Activated CD8-positive, alpha-beta memory T cell treated with anti-CD3 and anti-CD28 coated beads, Interleukin-2, amount 10 ng/mL, durations not matched to agents 7 days and 5 days (primary cell): ENCODE measurements at places on chromosomes 12 and 14. TPM values are rescaled to one million over a fixed set of nuclear protein-coding genes. Genes with fewer than 3 reads are reported as not detected.

DNA sequence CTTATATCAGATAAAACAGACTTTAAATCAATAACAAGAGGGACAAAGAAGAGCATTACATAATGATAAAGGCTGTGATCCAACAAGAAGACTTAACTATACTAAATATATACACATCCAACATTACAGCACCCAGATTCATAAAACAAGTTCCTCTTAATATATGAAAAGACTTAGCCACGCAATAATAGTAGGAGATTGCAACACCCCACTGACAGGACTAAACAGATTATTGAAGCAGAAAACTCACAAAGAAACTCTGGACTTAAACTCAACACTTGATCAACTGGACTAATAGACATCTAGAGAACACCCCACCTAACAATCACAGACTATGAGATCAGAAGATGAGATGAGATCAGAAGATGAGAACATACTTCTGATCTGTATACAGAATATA, 5.7 kb upstream of the CLEC14A start:
- no peak overlapping the region for H3K4me3 ChIP-seq
- no peak overlapping the region for H3K27ac ChIP-seq
- H3K36me3 ChIP-seq, result peaks cover 2% of the 10 kb centered on the region
- DNase-seq, result no peak
- H3K27me3 ChIP-seq, result peaks cover 11% of the 10 kb centered on the region
- H3K4me1 ChIP-seq, result no peaks in the 10 kb centered on the region

- no peaks in the 10 kb centered on the region for H3K27me3 ChIP-seq
- no peak overlapping the region for H3K27ac ChIP-seq
- peak overlapping the region; percentile 22 for H3K4me3 ChIP-seq
- peaks cover 5% of the 10 kb centered on the region for H3K36me3 ChIP-seq
- peaks cover 51% of the 10 kb centered on the region for H3K4me1 ChIP-seq
Observed at GRCh38 chr14:95537298-95538089, 2.6 kb downstream of the GLRX5 start.

GRCh38 chr14:87260460-87260859, 732.5 kb downstream of the GALC start:
- H3K4me3 ChIP-seq, result no peak overlapping the region
- H3K27ac ChIP-seq, result no peak overlapping the region
- H3K36me3 ChIP-seq, result no peaks in the 10 kb centered on the region
- no peak for DNase-seq

GRCh38 chr14:65070471-65070976, 31.8 kb downstream of the MAX start:
- H3K27ac ChIP-seq, result no peak overlapping the region
- DNase-seq, result no peak
- peaks cover 20% of the 10 kb centered on the region for H3K36me3 ChIP-seq
- no peak overlapping the region for H3K4me3 ChIP-seq
- H3K4me1 ChIP-seq, result peaks cover 12% of the 10 kb centered on the region

- no peak overlapping the region for H3K27ac ChIP-seq
- H3K4me1 ChIP-seq, result no peaks in the 10 kb centered on the region
- H3K27me3 ChIP-seq, result peaks cover 5% of the 10 kb centered on the region
- H3K36me3 ChIP-seq, result no peaks in the 10 kb centered on the region
Observed at GRCh38 chr14:34111953-34112352, 161.1 kb upstream of the EGLN3 start.

DNA sequence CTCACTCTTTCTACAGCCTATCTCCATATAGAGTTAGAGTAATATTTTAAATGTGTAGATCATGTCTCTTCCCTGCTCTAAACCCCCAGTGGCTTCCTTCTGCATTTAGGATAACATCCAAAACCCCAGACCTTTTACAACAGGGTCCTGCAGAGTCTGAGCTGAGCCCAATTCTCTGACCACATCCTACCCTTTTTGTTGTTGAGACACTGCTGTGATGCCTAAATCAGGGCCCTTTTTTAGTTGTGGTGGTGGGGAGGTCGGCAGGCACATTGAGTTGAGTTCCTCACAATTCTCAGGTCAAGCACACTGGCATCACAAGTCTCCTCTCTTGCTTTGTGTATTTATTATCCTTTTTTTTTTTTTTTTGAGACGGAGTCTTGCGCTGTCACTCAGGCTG, 1.8 kb upstream of the DDX47 start:
- no peaks in the 10 kb centered on the region for H3K27me3 ChIP-seq
- peak overlapping the region; percentile 54 for H3K27ac ChIP-seq
- peaks cover 20% of the 10 kb centered on the region for H3K36me3 ChIP-seq
- DNase-seq, result no peak

GRCh38 chr14:105491366-105491973, 424 bp downstream of the TEDC1 start:
- peak overlapping the region; percentile 78 for H3K4me3 ChIP-seq
- DNase-seq, result peak; percentile 95
- H3K4me1 ChIP-seq, result peaks cover 17% of the 10 kb centered on the region
- peak overlapping the region; percentile 95 for H3K27ac ChIP-seq

DNA sequence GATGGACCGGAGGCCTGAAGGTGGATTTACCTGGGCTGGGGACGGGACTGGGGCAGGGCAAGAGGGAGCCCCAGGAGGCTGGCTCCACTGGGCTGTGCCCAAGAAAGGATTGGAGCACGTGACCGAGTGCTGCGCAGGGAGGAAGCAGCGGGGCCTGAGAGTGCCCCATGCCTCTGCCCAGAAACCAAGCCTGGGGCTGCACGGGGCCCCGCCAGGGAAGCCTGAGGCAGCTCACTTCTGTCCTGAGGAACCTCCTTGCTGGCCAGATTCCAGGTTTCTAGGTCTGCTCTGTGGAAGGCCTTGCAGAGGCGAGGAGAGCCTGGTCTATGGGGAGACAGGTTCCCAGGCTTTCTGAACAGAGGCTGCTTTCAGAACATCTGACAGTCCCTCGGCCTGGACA, 10.4 kb downstream of the NGB start:
- no peaks in the 10 kb centered on the region for H3K36me3 ChIP-seq
- peaks cover 20% of the 10 kb centered on the region for H3K27me3 ChIP-seq
- no peak for DNase-seq
- no peaks in the 10 kb centered on the region for H3K4me1 ChIP-seq
- no peak overlapping the region for H3K27ac ChIP-seq

DNA sequence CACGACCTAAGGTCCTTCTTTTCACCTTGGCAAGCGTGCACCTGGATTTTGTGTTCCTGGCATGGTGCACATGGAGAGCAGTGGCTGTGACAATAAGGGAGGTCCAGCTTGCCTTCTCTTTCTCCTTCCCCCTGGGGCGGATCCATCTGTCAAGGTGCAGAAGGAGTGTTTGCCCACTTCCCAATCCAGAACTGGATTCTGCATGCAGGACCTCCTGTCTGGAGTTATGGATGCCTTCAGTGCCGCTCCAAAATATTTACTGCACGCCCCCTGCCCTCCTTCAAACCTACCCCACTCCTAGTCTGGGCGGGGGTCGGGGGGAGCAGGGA, 192.7 kb downstream of the DPF3 start:
- peaks cover 3% of the 10 kb centered on the region for H3K36me3 ChIP-seq
- H3K27me3 ChIP-seq, result peaks cover 6% of the 10 kb centered on the region
- H3K4me1 ChIP-seq, result peaks cover 14% of the 10 kb centered on the region
- no peak overlapping the region for H3K4me3 ChIP-seq
- DNase-seq, result no peak
- no peak overlapping the region for H3K27ac ChIP-seq

- no peaks in the 10 kb centered on the region for H3K36me3 ChIP-seq
- no peak overlapping the region for H3K4me3 ChIP-seq
- H3K27ac ChIP-seq, result no peak overlapping the region
- no peaks in the 10 kb centered on the region for H3K27me3 ChIP-seq
Observed at GRCh38 chr12:20063116-20063515, 305.2 kb upstream of the PDE3A start.

- peaks cover 7% of the 10 kb centered on the region for H3K4me1 ChIP-seq
- no peak overlapping the region for H3K27ac ChIP-seq
- peaks cover 4% of the 10 kb centered on the region for H3K27me3 ChIP-seq
- no peaks in the 10 kb centered on the region for H3K36me3 ChIP-seq
- no peak overlapping the region for H3K4me3 ChIP-seq
- no peak for DNase-seq
Observed at GRCh38 chr12:9048930-9049329, 59.6 kb downstream of the KLRG1 start.

- peaks cover 43% of the 10 kb centered on the region for H3K4me1 ChIP-seq
- no peak overlapping the region for H3K27ac ChIP-seq
- no peak for DNase-seq
- H3K36me3 ChIP-seq, result peaks cover 8% of the 10 kb centered on the region
Observed at GRCh38 chr14:50832935-50833630, 2.1 kb upstream of the NIN start.

RFX4 gene
- total RNA-seq, result not detected

RNASE2 gene
- not detected for total RNA-seq

KRT75 gene
- total RNA-seq, result not detected

MYF5 gene
- total RNA-seq, result not detected

GRIP1 gene
- 0.61 TPM for total RNA-seq

CMA1 gene
- not detected for total RNA-seq
